OCI-LY7 (cell line): ENCODE measurements at places on chromosomes 5 and 9.

GRCh38 chr5:172659909-172660628, 19.0 kb downstream of the NEURL1B start:
- DNase-seq: peak; percentile 6

GRCh38 chr5:127019928-127020327, 10.4 kb downstream of the MARCHF3 start:
- DNase-seq: no peak

DNA sequence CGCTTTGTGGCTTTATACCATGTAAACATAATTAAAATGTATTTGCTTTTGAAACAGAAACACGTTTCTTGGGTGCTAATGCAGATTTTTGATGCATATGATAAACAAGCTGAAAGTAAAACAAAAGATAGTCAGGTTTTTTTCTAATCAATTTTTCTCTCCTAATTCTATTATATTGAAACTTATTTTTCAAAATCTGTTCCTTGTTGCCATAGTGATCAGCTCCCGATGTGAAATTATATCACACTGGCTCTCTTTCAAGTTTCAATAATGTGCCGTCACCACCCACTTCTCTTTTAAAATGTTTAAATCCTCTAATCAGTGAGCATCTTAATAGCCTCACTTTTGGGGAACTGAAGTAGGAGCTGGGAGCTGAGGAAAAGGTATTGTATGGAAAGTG, 36.4 kb upstream of the DAPK1 start:
- no peak for DNase-seq

GRCh38 chr5:156221816-156222215, 105.1 kb upstream of the SGCD start:
- no peak for DNase-seq

DNA sequence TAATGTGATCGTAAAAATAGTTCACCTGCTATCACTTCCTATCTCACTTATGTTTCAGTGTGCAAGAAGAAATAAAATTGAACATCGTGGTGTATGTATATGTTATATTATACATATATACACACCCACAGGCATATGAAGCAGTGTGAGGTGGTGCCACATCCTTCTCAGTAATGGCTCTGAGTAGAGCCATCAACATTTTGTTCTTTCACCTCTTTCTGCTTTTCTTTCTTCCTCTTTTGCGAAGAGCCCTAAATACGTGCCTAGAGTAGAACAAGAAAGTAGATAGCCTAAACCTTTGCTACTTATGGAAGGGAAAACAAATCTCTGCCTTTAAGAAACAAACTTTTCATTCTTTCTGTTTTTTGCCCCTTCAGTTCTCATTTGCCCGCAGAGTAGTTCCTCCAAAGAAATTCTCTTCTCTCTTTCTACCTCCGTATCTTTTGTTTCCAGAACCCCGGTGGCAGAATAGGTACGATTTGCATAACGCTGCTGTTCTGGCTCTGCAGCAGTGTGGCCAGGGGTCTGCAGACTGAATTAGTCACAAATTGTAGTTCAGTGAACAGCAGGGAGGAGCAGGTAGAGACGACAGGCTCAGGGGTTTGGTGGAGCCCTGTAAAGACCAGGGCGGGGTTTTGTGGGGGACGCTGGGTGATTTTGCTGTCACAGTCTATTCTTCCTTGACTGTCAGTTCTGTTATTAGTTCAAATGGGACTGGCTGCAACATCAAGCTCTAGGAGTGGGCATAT, 40.5 kb upstream of the PJA2 start:
- no peak for DNase-seq

- no peak for DNase-seq
Observed at GRCh38 chr5:67686746-67687145, 490.1 kb upstream of the CD180 start.

DNA sequence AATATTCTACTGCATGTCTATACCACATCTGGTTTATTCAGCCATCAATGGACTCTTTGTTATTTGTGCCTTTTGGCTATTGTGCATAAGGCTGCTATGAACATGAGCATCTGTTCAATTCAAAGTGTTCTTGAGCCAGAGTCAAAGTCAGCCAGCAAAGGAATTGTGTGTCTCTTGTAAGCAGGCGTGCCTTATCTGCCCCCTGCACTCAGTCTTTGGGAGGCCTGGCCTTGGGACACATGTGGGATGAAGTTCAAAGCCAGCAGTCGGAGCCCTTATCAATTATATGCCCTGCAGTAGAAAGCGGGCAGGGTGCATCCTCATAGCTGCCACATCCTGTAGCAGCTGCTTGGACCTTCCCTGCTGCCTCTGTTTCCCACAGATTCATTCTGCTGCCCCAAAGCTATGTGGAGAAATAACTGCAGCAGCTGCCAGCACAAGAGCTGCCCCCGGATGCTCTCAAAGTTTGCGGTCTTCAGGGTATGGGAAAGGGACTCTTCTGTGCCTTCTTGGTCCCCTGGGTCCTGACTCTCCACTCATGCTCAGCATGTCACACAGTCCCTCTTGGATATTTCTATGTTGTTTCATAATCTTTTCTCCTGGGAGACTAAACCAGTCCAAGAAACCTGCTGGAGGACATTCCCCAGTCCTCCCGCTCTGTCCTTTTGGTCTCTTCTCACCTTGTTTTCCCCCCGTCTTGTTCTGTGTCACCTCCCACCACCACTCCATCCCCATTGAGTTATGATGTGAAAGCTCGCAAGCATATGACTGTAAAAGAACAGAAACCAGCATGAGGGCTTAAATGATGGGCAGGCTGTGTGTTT, 35.9 kb downstream of the STOM start:
- DNase-seq: no peak

GRCh38 chr9:20043461-20043860, 254.6 kb upstream of the SLC24A2 start:
- DNase-seq: no peak

DNA sequence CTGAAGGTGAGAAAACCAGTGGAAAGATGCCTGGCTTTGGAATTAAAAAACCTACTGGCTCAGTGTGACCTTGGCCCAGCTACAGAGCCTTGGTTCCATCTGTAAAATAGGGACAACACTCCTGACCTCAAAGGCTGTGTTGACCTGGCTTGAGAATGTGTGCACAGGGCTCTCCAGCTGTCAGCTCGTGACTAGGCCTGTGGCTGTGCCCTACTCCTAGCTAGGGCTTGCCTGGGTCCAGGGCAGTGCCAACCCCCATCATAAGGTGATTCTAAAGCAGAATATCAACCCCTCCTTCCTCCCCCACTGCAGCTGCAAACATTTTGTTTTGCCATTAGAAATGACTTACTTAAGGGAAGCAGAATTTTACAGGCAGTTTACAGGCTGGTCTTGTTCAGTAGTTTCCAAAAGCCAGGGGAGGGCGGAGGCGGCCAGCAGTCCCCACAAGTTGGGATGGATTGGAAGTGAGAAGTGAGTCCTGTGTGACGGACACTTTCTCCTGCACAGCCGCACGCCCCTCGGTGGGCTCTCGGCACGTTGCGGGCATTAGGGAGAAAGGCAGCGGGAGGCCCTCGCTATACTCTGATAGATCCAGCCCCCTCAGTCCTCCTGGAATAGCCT, 7.3 kb downstream of the PITX1 start:
- DNase-seq: no peak

DNA sequence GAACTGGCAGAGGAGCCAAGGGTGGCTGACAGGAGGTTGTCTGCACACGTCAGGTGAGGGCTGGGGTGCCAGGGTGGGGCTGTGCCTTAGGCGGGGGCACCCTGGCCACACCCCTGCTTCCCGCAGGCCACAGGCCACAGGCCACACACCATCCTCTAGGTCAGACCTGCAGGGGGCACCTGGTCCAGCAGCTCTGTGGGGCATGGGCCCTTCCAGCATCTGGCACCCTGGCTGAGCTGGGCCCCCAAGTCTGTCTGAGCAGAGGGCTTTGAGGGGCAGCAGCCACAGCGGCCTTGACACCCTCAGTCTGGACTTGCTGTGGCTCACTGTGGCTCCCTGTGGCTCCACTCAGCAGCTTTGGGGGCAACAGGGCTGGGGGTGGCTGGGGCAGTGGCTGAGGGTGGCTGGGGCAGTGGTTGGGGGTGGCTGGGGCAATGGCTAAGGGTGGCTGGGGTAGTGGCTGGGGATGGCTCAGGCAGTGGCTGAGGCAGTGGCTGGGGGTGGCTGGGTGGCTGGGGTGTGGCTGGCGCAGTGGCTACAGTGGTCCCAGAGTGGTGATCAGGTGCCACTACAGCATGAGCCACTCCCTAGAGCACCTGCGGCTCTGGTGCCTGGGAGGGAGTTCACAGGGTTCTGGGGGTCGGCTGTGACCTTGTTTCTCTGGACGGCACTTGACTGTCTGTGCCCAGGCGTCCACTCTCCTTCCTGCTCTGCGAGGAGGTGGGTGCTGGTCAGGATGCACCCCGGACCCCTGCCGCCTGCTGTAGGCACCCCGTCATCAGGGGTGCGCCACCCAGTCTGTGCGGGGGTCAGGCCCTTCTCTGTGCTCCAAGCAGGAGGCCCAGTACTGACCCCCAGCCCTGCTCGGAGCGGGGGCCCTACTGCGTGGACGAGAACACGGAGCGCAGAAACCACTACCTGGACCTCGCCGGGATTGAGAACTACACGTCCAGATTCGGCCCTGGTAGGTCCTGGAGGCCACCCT, 27.1 kb downstream of the NKD2 start:
- DNase-seq: no peak

DNA sequence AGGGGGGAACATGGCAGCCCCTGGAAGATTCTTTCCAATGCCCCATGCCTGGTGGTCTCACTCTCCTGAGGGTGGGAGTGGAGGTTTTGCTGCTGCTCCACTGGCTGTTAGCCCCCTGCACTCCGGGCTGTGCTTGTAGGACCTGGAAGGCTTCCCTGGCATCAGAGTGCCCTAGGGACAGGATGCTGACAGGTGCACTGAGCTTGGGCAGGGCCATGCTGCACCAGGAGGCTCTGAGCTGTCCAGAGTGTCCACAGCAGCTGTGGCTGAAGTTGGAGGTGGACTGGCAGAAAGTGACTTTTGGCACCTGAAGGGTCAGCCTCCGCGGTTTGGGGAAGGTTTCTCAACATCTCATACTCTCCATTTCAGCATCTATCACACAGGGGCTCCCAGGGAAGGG, 249.1 kb downstream of the GADD45G start:
- no peak for DNase-seq

DNA sequence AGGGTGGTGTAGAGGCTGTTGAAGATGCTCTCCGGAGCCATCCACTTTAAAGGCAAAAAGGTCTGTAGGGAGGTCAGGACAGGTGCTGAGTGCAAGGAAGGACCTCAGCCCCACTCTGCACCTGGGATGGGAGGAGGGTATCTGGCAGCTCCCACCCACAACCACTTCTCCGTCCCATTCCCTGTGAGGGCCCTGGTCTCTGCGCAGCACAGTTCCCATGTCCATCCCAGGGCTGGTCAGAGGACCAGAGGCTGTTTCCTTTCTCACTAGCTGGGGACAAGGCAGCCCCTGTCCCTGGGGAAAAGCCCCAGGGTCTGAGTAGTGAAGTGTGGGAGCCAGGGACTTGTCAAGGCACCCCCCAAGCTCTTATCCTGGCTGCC, 33.7 kb upstream of the CSF1R start:
- DNase-seq: no peak

DNA sequence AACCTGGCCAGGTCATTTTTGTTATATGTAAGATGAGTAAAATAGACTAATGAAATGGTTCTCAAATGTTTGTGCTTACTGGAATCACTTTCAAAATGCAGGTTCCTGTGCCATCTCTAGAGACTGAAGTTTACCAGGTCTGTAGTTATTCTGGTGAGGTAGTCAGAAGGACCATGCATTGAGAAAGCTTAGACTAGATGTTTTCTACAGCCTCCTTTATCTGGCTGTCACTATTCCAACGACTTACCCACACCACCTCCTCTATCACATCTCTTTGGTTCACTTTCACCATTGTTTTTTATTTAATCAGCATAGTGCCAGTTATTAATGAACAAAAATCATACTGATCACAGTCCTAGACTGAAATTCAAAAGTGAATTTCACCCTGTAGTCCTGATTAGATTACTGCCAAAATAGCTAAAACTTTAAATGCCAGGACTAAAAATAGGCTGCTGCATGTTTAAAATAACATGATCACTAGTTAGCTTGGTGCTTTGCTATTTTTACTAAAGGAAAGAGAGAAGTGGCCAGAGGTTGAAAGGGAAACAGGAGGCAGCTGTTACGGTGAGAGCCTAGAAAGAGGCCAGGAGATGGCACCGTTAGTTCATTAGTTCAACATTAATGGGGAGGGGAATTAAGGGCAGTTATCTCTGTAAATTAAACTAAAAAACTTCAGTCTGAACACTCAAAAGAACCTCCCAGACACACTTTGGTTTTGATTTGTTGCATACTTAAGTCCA, 13.9 kb upstream of the FNIP1 start:
- DNase-seq: peak; percentile 13

DNA sequence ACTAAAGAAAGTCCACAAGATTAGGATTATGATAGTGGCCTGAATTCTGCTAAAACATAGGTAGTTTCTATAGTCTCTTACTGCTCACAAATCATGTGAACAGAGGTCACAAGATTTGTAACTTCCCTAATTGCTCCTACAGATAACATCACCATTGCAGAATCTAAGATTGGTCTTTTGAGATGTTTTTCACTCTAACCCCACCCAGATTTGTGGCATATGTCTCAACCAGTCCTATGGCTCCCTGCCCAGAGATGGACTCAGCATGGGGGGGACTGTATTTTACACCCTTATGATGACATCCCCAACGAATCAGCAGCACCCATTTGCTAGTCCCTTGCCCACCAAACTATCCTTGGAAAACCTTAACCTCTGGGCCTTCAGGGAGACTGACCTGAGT, 1046.2 kb downstream of the CDH12 start:
- DNase-seq: no peak

DNA sequence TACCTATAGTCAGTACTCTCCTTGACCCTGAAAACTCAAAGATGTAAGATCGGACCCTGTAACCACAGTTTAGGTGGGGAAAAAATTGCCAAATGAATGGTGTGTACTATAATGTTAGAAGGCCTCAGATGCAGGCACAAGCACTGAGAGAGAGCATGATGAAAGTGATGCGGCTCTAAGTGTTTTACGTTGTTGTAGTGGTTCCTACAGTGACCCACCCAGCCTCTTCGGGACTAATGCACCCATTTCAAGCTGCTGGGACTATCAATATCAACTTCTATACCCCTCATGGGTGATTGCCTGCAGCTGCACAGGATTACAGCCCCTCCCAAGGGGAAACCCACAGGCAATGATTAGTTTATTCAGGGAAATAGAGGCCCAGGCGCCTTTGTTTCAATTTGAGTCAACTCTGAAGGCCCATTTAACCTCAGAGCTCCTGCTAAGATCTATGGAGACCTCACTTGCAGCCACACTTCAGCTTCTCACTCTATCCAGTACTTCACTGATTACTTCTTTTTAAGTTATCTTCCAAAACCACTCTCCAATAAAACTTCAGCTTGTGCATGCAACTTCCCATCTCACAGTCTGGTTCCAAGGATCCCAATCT, 340.7 kb downstream of the NR2F1-AS1 start:
- no peak for DNase-seq

- DNase-seq: no peak
Observed at GRCh38 chr5:75756211-75756610, 39.0 kb upstream of the POC5 start.

DNA sequence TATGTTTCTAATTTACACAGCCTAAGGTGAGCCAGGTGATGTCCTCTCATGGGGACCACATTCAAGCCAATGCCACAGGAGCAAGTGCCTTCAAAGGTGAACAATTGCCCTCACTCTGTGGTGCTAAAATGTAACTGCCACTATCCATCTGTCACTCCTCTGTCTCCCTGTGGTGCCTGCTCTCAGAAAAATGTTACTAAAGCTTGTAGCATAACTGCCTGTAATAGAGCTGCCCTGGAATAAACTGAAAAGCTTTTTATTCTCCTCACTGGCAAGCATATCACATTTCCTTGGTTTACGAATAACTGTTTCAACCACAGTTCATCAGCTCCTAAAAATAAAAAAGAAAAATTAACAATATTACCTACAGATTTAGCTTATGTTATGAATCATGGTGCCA, 142.4 kb downstream of the ST8SIA4 start:
- no peak for DNase-seq

GRCh38 chr5:133714161-133714915, 102.0 kb upstream of the FSTL4 start:
- DNase-seq: no peak
